Stimulated activated CD8-positive, alpha-beta memory T cell treated with anti-CD3 and anti-CD28 coated beads, Interleukin-4, amount 100 ng/mL, for 1 hour (primary cell): ENCODE measurements at places on chromosomes 3 and 15.

DNA sequence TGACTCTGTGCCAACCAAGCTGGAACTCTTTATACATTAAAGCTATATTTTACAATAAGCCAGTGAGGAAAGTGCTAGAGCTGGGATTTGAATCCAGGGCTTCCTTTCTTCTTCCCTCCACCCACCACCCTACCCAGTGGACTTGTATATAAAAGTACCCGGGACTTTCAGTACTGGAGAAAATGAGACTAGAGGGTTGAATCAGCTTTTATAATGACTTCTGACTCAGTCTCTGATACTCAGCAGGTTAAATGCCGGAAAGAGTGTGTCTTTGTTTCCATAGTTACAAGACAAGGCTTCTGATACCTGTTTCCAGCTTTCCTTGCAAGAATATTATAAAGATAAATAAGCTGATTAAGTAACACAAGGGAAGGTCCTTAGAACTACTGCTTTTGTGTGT is 80.9 kb downstream of the FRMD4B start:
- DNase-seq: no peak

- peak; percentile 5 for DNase-seq
Measured at GRCh38 chr15:56491110-56491722, 26.3 kb upstream of the MNS1 start.

DNA sequence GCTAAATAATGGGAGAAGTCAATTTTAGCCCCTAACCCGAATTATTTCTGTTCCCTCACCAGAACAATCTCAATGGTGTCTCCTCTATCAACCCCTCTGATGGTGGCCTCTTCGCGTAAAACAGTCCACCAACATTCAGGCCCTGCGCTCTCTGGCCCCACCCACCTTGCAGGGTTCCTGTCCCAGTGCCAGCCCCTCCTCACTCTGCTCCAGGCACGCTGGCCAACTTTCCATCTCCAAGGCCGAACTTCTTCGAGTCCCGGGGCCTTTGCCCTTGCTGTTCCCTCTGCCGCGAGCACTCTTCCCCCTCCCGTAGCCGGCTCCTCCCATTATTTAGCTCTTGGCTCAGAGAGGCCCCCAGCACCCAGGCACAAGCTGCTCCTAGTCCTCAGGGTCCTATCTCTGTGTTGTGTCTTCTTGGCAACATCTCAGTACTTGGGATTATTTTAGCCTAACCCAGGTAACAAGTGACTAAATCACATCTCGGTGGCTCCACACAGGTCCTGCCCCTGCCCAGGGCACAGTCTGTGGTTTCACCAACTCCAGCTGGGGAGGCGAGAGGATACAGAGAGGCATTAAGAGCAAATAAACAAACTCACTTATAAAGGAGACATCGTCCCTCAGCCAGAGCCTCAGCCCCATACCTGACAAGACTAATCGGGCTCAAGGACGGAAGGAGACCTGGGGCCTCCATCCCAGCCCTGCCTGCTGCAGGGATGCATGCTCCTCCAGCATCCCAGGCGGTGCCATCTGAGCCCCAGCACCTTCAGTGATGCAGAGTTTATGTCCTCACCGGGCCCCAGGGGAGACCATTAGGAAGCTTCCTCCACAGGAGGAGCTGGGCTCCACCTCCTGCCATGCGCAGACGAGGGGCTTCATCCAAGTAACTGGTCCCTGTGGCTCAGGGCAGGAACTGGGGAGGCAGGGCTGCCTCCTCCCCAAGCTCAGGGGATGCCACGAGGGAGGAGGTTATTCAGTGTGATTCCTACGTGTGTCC is 19.7 kb upstream of the IQSEC1 start:
- DNase-seq: no peak

DNA sequence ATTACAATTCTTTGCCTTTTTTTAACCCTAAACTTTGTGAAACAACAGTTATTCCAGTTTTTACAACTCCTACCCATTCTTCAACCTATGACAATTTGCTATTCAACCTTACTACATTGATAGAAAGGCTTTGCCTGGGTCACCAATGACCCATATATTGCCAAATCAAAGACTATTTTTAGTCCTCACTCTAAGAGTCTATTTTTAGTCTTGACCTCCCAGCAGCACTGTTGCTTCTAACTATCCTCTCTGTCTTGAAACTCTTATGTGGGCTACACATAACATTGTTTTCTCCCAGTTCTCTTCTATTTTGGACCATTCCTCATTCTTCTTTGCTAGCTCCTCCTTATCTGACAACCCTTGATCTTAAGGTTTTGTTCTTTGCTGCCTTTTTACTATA is 71.4 kb downstream of the C3orf80 start:
- DNase-seq: no peak

- DNase-seq: no peak
Measured at GRCh38 chr15:50675535-50676144, 11.0 kb downstream of the TRPM7 start.

DNA sequence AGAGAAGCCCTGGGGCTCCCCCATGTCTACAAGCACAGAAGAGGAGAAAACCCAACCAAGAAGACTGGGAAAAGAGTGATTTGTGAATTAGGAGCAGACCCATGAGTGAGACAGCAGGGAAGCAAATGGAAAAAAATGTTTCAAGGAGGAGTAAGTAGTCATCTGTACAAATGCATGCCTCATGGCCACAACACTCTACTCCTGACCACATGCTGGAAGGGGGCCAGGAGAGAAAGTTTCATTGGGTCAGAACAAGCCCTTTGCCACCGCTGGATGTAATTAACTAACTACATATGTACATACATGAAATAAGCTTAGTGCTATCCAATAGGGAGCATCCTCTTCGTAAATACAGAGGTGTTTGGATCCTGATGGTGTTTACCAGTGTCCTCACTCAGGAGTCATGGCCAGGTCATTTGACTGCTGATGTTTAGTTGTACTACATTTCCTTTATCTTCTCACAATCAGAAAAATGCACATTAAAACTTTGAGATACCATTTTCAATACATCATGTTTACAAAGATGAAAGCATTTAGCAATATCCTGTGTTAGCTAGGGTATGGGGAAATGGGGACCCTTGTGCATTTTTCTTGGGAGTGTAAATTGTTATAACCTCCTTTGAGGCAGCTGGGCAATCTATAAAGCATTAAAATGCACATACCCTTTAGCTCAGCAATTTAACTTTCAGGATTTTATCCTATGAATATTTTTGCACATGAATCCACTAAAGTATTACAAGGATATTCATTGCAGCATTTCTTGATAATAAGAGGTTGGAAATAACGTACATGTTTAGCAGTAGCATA is 27.1 kb downstream of the CLRN1 start:
- DNase-seq: no peak

DNA sequence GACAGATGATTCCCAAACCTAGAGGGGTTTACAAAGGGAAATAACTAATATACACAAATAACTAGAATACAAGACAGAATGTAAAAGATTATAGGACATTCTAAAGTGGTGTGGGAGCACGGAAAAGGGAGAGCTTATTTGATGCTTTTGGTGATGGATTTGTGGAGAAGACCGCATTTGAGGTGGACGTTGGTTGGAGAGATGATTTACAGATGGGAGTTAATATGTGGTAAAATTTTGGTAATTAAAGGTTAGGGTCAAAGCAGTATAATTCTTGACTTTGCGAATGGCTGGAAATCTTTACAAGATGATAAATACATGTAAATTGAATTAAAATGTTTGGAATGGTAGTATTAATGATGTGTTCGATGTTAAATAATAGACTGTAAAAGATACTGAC is 1.2 kb downstream of the KNL1 start:
- DNase-seq: no peak

- no peak for DNase-seq
Measured at GRCh38 chr3:69739204-69740102, at the start of gene MITF. Gene MITF (plus strand): TSS chr3:69739464. CDS start chr3:69739598, 134 bp downstream.

DNA sequence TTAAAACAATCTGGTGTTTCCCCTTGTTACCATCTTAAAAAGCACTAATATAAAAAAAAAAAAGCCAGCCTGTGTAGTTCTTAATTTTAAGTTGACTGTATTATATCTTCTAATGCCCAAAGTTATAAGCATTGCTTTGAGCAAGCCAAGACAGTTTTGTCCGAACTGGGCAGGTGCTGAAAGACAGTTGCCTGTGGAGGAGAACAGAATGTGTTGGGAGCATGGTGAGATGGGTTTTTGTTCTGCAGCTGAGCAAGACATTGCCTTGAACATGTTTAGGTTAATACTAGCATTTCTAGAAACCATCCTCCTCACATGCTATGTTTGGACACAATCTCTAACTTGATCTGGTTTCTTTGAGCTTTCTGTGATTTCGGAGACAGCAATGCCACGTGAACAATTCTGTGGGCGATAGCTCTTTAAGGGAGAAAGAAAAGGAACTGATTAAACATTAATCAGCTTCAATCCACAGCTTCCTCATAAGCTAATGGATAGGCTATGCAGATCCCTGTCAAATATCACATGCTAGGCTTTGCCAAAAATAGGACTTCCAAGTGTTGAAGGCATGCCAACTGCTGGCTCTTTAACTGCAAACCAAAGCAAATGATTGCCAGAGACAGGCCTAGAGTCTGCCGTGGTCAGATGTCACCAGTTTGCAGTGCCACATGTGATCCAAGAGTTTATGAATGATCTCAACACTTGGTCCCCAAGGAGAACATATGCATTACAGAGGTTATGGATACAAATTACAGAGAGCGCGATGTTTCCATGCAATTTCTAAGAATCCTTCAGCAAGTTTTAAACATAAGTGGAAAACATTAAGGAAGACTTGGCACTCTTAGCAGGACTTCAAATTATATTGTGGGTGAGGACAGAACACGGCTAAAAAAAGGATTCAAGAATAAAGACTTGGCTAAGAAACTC is 428.1 kb downstream of the ROBO2 start:
- DNase-seq: no peak

- no peak for DNase-seq
Measured at GRCh38 chr15:58501006-58501405, 69.2 kb downstream of the LIPC start.

DNA sequence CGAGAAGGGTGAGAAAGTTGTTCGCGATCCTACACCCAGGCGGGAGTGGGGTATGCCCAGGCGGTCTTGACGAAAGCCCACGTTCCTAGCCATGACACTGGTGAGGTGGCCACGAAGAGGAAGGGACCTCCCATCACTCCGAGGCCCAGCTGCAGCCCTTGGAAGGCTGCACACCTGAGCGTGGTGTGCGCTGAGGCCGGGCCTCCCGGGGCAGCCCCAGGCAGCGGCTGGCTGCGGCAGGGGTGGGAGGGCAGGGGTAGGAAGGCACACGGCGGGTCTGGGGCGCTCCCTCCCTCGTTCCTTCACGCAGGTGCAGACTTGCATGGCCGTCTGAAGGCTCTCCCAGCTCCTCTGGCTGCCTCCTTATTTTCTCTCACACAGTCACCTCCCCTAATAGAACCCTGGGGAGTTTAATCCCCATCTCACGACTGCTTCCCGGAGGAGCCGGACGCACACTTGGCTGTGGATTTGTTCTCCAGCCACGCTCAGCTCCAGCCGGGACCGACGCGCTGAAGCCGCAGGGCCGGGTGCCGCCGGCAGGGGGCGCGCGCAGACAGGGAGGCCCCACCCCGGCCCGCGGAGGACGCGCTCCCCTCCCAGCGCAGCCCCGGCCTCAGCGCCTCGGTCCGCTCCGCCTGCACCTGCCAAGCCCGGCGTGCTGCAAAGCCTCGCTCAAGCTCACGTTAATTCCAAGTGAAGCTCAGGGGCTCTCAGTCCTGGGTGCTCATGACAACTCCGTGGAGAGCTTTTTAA is 37.8 kb upstream of the MUC4 start:
- no peak for DNase-seq

DNA sequence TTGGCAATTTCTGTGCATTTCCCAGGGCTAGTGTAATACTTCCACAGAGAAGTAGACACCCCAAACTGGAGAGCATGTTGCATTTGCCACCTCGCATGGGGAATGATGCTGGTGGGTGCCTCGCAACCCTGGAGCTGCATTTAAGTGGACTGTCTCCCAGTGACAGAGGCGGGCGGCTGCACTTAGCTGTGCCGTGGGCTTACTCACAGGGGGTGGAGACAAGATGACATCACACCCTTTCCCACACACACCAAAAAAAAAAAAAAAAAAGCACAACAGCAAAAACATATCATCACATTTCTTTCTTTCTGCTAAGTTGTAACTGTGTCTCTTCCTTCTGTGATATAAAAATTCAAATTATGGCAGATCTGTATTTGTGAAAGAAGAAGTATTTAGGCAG is at the start of gene ABI3BP:
Gene ABI3BP (minus strand): TSS at position 113 of the 400 bp plus-strand sequence. CDS start 37 bp downstream, at position 76.
- no peak for DNase-seq

DNA sequence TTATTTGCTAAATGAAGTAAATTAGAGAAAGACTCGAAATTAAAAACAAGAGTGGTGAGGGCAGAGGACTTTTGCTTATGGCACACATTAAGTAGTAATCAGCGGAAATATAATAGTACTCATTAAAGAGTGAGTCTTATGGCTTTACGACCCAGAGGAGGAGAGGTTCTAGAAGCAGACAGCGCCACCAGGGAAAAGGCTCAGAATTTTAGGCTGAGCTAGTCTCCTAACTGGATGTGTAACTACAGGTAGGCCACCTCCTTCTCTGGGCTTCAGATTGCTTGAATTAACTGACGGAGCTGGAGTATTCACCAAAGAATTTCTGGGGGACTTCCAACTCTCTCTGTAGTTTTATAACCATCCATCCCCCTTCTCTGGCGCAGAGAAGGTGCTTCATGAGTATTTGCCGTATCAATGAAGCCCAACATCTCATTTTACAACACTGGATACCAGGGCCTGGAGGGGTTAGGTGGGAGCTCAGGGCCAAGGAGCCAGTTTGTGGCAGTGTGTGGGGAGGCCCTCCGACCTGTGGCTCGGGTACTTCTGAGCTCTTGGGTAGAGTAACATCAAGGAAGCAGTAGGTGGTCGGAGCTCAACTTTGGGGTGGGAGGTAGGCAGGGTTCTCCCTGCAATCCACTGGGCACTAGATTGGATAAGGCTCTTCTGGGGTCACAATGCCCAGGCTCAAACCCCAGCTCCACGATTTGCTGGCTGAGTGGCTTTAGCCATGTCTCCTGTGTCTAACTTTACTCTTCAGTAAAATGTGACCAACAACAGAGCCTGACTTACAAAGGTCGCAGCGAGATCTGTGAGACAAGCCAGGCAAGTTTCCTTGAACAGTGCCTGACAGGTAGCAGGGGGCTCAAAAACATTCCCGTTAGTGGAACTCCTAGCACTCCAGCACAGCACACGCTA is 1.1 kb downstream of the CHCHD4 start:
- no peak for DNase-seq

DNA sequence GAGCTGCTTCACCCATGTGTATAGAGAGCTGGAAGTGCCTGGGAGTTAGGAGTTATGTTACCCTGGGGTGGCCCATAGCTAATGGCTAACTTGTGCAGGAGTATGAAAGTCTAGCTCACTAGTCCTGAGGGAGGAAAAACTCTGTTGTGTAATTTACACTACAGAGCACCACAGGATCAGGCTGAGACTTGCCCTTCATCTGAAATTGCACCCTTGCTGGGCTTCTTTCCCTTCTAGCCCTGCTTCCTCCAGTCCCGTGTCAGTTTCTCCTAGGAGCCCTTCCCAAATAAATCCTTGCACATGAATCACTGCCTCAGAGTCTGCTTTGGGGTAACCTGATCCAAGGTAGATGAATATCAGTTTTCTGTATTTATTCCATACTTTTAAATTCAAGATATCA is 40.0 kb downstream of the CTXND1 start:
- DNase-seq: no peak

GRCh38 chr3:8201886-8202285 is 299.7 kb upstream of the LMCD1 start:
- no peak for DNase-seq

GRCh38 chr15:58115692-58116091 is 22.5 kb upstream of the AQP9 start:
- DNase-seq: no peak
